Activated CD4-positive, alpha-beta T cell treated with anti-CD3 and anti-CD28 coated beads, Interleukin-2, Interleukin-6, amounts not matched to agents 100 ng/mL and 50 ng/mL, durations not matched to agents 16 hours and 8 hours (primary cell): ENCODE measurements at places on chromosomes 4 and X.

- peak; percentile 22 for DNase-seq
Measured at GRCh38 chr4:159455675-159456237, 352.9 kb downstream of the RAPGEF2 start.

GRCh38 chr4:80927420-80927819 lies 103.1 kb upstream of the BMP3 start:
- DNase-seq: no peak

DNA sequence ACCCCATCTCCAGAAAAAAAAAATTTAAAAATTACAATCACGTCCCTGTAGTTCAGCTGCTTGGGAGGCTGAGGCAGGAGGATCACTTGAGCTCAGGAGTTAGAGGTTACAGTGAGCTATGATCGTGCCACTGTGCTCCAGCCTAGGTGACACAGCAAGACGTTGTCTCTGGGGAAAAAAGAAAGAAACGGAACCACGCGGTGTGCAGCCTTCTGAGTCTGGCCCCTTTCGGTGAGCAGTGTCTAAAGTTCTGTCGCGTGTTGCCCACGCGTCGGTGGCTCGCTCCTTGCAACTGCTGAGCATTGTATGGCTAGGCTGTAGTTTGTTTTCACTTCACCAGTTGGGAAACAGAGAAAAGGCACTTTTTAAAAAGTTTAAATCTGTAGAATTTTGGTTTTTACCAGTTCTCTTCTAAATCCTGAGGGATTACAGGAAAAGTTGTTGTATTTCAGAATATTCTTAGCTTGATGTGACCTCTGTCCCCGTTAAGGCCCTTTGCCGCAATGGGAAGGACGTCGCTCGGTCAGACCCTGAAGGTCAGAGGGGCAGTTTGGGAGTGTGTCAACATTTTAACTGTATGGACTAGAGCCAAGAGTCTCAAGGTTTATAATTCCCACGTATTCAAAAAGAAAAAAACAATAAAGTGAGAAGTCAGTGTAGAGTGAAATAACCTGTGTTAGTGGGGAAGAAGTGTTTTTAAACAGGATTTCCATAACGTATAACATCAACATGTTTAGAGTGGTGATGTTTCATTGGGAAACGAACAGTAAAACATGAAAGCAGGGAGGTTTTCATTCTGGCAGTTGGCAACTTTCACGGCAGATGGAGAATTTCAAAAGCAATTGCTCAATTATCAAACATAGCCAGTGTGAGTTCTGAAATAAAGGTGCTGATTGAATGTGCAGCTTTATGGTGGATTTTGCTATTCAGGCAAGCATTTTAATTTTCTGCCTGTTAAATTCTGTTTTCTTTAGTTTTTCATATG lies 45.8 kb upstream of the MSANTD1 start:
- peak; percentile 41 for DNase-seq

- no peak for DNase-seq
Measured at GRCh38 chrX:136275553-136275952, 24.4 kb upstream of the MAP7D3 start.

DNA sequence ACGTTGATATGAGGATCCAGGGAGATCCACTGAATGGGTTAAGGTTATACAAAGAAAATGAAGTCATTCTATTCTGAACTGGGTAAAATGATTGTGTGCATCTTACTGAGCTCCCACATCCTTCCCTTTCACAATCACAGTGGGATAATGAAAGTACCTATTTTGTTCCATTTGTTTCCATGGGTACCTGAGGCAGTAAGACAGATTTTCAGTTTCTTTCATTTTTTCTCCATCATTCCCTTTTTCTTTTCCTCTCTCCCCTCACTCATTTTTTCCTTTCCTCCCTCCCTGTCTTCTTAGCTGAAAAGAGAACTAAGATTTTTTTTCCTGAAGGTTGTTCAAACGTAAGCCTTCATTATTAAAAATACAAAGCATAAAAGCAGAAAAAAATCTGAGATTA lies 4.6 kb downstream of the GRIA2 start:
- no peak for DNase-seq

GRCh38 chr4:7841071-7841470 lies 98.6 kb downstream of the AFAP1 start:
- no peak for DNase-seq

- no peak for DNase-seq
Measured at GRCh38 chr4:70997036-70997435, 3.6 kb downstream of the DCK start.

- no peak for DNase-seq
Measured at GRCh38 chrX:108947205-108947604, 210.8 kb upstream of the IRS4 start.

DNA sequence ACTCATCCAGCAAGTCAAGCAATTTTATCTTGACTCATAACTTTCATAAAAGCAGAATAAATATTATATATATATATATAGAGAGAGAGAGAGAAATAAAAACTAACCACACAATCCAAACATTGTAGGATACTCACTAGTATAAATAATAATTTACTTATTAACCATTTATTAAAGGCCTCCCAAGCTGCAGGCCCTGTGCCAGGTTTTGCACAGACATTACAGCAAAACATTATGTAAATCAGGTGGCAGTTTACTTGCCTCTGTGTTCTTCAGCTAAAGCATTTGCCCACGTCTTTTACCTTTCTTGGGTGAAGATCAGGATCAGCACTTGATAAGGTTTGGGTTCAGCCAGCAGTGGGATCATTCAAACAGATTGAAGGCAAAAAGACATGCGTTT lies 75.6 kb downstream of the CLDN22 start:
- no peak for DNase-seq

DNA sequence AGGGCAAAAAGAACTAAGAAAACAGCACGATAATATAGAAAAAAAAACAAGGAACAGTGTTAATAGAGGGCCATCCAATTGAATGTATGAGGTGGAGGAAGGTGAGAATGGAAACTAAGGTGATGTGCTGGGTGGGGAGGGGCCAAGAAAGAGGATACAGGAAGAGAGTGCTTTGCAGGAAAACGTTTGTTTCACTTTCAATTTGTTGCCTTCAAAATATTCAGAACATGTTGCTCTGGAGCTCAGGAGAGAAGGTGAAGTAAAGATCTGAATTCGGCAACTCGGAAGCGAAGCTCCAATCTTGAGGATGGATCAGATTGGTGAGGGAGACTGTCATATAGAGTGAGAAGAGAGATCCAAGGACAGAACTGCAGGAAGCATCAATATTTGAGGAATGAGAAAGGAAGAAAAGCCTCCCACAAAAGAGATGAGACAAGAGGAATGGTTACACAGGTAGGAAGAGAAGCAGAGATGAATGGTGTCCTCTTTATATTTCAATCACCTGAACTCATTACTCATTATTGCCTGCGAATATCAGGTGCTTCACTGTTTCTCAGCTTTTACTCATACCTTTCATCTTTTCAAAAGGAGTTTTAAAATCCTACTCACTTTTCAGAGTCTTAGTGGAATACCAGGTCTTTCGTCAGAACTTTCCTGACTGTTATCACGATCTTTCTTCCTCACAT lies 14.7 kb upstream of the SEC24D start:
- peak; percentile 56 for DNase-seq

DNA sequence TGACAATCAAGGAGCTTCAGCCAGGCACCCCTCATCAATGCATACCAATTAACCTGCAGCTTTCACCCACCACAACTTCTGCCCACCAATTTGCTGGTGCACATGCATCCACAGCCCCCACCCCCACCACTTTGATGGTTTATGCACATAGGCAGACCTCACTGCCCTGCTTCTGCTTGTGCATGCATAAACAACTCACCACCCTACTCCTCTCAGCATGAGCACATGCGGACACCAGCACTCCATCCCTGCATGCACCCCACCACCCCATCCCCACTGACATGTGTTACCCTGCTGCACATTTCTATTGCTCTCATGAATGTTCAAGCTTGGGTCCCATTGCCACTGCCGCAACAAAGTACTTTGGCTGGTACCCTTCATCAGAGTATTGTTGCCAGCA lies 94.5 kb upstream of the GALNTL6 start:
- no peak for DNase-seq

DNA sequence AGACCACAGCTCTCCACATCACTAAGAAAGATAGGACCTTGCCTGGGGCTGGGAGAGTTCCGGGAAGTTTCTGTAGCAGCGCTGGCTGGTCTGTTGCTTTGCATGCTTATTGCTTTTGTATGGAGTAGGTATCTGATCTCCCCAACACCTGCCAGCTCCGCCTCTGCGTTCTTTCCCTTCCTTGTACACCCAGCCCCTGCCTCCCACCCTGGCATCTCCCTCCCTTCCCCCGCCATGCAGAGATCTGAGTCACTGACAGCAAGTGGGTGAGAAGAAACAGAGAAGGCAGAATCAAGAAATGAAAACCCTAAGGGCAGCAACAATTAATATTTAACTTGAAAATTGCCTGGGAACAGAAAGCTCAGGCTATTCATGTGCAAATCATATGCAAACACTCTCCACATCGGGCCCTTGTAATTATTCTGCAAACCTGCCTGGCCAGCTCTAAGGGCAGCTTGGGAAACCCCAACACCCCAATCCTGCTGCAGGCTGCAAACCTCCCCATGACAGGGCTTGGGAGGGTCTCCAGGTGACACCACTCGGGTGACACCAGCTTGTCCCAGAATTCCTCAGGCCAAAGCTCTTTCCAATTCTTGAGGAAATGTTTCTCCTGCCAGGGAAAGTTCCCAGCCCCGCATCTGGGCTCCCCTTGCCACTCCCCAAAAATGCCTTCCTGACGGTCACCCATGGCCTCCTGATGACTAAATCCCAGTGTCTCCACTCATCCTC lies 257.2 kb downstream of the FBXW7 start:
- no peak for DNase-seq

DNA sequence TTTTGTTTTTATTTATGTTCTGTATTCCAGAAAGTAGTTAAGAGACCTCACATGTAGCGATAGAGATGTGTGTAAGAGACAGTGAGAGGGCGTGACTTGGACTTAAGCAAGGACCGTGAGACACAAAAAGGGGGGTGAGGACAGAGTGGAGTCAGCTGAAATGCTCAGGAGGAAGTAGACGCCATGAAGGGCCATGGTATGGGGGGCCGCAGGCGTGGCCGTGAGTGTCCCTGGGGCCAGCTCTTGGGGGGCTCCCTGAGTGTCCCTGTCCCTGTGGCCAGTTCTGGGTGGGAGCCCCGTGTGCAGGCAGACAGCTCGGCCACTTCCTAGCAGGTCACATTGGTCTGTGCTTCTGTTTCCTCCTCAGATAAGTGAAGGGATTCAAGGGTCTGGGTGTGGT lies 23.0 kb upstream of the MSANTD1 start:
- no peak for DNase-seq

- no peak for DNase-seq
Measured at GRCh38 chr4:70151271-70151670, 2.8 kb upstream of the PRR27 start.

DNA sequence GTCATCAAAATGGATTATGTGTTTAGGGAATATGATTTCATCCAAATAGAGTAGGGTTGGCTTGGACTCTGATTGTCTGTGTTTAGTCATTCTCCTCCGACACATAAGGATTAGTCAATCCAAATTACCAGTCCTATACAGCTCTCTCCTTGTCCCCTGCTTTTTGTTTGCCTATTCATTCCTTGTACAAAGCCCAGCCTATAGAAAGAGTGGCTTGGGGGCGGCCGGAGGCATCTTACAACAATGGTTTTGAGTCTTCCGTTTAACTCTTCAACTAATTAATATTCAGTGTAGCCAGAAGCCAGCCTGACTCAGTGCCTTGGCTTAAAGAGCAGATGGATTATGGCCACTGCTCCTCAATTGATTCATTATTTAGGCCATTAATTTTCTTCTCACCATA lies 796.6 kb upstream of the POU3F4 start:
- DNase-seq: no peak

DNA sequence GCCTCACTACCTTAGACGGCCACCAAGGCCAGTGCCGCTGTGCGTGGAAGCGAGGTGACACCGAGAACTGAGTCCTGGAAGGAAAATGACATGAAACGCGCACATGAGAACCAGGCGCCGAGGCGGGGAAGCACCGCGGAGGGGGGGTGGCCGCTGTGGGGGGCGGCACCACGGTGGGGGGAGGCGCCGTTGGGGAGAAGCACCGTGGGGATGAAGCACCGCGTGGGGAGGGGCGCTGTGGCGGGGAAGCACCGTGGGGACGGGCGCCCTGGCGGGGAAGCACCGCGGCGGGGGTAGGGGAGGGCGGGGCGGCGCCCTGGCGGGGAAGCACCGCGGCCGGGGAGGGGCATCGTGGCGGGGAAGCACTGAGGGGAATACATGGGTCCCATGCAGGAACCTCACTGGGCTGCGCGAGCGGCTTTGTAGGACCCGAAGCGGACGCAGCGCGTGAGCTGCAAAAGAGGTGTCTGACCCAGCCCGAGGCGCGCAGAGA lies 28.0 kb downstream of the PPP2R3B start:
- no peak for DNase-seq

DNA sequence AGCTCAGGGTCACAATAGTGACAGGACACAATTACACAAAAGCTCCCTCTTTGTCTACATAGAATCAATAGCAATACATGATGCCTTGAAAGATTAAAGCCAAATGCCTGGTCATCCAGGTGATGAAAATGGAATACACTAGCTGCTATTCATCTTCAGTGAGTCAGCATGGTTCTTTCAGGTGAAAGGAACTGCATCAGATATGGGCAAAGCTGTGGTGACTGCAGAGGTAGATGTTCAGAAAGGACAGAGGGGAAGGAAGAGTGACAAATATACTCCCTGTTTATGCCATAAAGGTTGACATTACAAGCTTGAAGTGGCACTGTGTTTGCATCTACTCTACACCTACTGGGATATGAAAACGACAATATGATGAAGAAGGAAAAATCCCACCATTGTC lies 20.0 kb upstream of the FTHL17 start:
- DNase-seq: no peak

DNA sequence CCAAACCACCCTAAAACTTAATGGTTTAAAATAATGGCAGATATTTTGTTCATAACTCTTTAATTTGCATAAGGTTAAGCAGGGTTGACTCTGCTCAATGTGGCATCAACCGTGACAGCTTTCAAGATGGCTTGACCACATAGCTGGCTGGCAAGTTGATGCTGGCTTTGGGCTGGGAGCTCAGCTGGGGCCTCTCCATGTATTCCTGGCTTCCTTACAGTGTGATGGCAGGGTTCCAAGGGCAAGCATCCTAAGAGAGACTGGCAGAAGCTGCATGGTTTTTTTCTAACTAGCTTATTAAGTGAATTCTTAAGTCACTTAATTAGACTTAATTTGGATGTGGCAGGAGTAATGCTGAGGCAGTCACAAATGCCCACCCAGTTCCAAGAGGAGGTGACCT lies 4.5 kb downstream of the RP2 start:
- DNase-seq: no peak

- peak; percentile 78 for DNase-seq
Measured at GRCh38 chrX:30659421-30659820, 6.2 kb downstream of the GK start.

GRCh38 chr4:87497159-87497558 lies 32.0 kb downstream of the SPARCL1 start:
- peak; percentile 40 for DNase-seq

DNA sequence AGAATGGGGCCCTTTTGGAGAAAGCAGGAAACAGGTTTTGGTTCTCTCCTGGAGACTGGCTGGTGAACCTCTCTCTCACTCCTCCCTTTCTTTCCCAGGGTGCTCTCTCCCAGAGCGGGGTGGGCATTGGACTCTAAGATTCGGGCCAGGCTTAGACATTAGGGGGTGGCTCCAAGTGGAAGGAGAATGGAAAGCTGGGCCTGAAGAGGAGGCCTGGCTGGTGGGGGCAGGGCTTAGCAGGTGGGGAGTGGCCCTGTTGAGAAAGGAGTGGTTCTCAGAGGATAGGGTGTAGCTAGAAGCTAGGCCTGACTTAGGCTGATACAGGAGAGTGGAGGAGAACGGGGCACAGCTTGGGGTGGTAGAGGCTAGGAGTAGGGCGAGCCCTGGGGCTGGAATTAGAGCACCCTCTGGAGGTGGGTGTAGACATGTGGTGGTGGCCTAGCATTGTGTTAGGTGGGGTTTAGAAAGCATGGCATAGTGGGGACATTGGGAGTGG lies 5.7 kb downstream of the PLP2 start:
- no peak for DNase-seq
